ENCODE measurements at places on chromosomes 12 and 14. TPM values are rescaled to one million over a fixed set of nuclear protein-coding genes. Genes with fewer than 3 reads are reported as not detected.

The RNASE12 gene
- not detected for total RNA-seq

The SRRM4 gene
- not detected for total RNA-seq

GRCh38 chr12:129520739-129521138 lies 383.1 kb downstream of the TMEM132D start:
- no peak for DNase-seq

The C1S gene
- 68.3 TPM for total RNA-seq

The KRT79 gene
- total RNA-seq, result not detected

DNA sequence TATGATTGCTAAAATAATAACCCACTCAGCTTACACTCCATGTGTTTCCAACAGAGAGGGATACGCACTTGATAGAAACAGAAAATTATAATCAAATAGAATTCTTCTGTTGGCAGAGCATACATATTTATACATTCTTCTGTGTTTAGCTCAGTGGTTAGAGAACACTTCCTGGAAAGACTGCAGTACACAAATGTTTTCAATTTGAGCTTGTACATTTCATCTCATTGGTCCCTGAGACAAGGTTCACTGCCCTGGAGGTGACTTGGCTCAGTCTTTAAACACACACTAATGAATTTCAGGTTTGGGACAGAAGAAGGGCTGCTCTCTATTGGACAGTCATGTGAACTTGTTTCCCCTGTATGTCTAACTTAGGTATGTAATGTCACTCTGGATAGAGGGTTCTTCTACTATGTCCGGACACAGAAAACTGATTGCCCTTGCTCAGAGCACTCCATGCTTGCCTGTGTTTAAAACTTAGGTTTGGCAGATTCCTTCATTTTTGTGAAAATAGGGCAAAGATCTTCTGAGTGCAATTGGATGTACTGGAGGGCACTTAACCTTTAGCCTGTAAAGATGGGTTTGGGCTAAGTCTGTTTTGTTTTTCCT lies 22.9 kb downstream of the PROX2 start:
- DNase-seq, result peak; percentile 9

DNA sequence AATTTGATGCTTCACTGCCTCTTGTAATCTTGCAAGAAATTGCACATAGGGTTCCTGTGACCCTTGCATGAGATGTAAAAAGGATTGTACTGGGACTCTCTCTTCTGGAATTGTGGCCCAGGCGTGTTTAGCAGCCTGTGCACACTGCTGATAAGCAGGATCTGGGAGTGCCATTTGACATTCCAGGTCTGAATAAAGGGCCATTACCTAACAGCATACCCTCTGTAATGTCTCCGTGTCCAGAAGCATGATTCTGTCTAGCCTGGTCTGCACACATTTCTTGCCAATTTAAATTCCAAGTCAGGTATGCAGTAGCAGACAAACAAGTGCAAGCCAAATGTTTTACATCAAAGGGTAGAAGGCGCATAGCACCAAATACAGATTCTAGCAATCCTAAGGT lies 18.1 kb upstream of the MAPKAPK5 start:
- no peak for DNase-seq

- no peak for DNase-seq
These were observed 96.6 kb downstream of the APAF1 start for GRCh38 chr12:98741556-98742265.

GRCh38 chr12:93622485-93622884 lies 50.0 kb downstream of the SOCS2 start:
- peak; percentile 90 for DNase-seq

DNA sequence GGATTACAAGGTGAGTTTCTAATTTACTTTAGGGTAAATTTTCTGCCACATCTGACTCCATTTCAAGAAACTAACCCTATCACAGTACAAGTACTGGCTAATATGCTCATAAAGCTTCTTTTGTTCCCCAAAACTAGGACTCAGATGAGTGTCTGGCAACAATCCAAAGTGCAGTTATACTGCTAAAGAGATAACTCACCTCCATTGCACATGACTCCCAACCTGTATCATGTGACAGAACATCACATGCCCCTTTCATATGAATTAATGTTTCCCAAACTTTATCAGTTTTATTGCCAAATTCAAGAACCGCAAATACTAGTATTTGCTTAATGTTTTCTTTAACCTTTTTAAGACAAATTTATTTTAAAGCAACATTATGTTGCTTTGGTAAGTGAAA lies 3.9 kb upstream of the PPP1R12A start:
- no peak for DNase-seq

The KCNMB4 gene
- 3.0 TPM for total RNA-seq

- no peak for DNase-seq
These were observed 506.1 kb downstream of the NELL2 start for GRCh38 chr12:44369998-44370397.

DNA sequence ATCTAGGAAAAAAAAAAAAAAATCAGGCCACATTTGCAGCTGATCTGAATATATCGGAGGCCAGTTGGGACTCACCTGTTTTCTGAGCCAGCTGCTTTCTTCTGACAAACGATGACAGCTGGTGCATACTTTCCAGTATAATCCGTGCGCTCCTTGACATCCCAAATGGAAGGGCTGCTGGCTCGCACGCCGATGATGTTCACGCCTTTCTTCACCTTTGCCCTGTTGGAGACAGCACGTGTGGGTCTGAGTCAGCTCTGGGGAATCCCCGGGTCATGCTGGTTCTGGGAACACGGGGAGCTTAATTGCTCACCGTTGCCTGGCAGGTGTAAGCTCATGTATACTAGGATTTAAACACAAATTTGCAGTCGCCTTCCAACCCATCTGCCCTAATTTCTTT lies 372.8 kb downstream of the TMEM132D start:
- no peak for DNase-seq

- DNase-seq, result no peak
These were observed 354.4 kb upstream of the FLRT2 start for GRCh38 chr14:85175556-85175955.

- DNase-seq, result peak; percentile 88
These were observed 62.0 kb upstream of the SYT1 start for GRCh38 chr12:78802593-78802992.

The KRT71 gene
- total RNA-seq, result not detected

DNA sequence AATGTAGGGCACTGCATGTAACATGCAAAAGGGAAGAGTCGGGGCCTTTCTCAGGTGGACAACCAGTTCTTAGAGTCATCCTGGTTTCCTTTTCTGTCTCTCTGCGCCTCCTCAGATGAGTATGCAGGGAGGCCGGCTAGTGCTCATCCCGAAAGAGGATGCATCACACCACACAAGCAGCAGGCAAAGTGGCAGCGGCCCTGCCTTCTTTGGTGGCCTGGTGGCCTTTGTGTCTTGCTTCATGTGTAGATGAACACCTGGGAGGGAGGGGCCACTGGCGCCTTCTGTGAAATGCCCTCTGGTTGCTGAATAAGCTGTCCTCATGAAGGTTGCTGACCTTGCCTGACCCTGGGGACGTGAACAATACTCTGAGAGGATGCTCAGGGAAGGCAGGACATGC lies 18.0 kb downstream of the SLC24A4 start:
- DNase-seq, result no peak

DNA sequence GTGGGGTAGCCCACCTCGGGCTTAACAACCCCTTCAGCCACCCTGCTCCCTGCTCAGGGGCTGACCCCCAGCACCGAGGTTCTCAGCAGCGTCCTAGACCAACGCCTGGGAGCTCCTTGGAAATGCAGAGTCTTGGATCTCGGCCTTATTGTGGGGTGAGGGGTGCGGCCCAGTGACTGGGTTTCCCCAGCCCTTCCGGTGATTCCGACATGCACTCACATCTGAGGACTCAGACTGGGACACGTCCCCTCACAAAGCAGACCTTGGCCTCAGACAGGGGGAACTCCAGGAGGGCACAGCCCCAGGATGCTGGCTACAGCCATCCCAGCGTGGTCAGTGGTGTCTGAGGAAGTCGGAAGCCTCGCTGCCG lies 117.7 kb downstream of the RFLNA start:
- DNase-seq, result no peak

DNA sequence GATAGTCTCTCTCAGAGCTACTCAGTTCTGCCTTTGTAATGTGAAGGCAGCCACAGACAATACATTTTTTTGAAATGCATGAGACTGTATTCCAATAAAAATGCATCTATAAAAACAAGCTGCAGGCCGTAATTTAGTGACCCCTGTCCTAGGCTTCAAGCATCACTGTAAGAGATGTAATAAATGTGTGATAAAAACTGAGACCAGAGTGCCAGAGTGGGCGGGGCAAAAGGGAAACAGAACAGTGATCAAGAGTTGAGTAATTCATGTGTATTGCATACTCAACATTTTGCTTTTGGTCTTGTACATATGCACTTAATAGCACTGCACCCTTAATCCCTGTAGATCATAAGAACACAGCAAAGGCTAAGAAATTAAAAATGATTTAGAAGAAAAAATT lies 743.5 kb downstream of the DIO2 start:
- DNase-seq, result no peak

The ADGRD1 gene
- total RNA-seq, result not detected

The PUS1 gene
- 10.3 TPM for total RNA-seq

- DNase-seq, result peak; percentile 67
These were observed 5.9 kb upstream of the GDF11 start for GRCh38 chr12:55736780-55737580.

DNA sequence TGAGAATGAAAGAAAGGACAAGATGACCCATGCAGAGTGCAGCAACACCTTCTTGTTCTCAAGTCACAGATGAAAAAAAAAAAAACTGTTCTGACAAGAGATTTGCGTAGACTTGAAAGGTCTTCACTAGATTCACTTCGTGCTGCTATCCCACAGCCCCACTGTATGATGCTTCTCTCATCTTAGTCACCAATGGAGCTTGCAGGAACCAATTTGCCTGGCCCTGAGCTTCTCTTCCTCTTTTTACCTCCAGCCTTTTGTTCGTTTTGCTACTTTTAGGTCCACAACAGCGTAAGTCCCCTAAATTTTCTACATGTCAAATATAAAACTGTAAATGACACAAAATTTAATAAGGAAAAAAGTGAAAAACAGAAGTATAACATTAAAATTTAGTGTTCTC lies 107.9 kb upstream of the NAP1L1 start:
- no peak for DNase-seq

The KLRG1 gene
- not detected for total RNA-seq

DNA sequence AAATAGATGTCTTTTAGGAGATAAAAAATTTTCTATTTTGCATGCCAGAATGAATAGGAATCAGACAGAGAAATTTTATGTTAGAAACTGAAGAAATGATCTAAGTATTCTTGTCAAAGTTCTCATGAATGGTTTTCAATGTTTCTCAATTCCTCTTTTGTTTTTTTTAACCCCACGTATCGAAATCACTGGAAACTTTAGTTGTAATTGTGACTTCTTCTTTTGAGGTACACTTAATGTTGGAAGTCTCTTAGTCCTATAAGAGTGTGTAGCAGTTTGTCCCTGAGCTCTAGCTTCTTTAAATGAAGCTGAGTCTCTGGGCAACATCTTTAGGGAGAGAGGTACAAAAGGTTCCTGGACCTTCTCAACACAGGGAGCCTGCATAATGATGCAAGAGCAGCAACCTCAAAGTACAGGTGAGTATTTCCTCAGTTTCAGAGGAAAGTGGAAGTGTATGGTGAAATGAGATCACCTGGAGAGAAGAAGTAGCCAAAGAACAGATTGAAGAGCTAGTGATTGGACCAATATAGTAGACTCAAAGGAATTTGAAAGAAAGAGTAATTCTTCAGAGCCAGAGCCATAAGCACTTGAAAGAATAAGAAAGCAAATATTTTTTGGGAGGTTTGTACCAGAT lies at the start of gene CLEC6A:
CLEC6A (plus strand) TSS at position 236 of the 634 bp plus-strand sequence; CDS start at position 386, 150 bp downstream.
- no peak for DNase-seq

GRCh38 chr14:101561145-101561896 lies at the start of gene DIO3:
Gene DIO3 (plus strand): TSS chr14:101561495.
- DNase-seq, result no peak

- DNase-seq, result no peak
These were observed 111.3 kb upstream of the SLC16A7 start for GRCh38 chr12:59484575-59484974.

The RFX4 gene
- total RNA-seq, result not detected

DNA sequence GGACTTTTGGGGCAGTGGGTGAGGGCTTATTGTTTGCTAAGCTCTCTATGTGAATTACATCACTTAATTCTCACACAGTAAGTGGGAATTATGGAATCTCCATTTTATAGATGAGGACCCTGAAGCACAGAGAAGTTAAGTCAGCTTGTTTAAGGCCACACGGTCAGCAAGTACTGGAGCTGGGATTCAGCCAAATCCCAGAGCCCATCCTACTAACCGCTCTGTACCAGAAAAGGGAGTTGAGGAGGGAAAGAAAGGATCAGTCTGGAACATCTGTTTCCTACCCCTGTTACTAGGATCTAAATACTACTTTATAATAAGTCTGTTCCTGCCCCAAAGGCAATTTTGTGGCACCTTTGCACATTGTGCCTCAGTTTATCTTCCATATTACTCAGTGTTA lies 42.6 kb downstream of the PPFIBP1 start:
- no peak for DNase-seq

- DNase-seq, result peak; percentile 7
These were observed 23.1 kb upstream of the HELB start for GRCh38 chr12:66279123-66279712.

DNA sequence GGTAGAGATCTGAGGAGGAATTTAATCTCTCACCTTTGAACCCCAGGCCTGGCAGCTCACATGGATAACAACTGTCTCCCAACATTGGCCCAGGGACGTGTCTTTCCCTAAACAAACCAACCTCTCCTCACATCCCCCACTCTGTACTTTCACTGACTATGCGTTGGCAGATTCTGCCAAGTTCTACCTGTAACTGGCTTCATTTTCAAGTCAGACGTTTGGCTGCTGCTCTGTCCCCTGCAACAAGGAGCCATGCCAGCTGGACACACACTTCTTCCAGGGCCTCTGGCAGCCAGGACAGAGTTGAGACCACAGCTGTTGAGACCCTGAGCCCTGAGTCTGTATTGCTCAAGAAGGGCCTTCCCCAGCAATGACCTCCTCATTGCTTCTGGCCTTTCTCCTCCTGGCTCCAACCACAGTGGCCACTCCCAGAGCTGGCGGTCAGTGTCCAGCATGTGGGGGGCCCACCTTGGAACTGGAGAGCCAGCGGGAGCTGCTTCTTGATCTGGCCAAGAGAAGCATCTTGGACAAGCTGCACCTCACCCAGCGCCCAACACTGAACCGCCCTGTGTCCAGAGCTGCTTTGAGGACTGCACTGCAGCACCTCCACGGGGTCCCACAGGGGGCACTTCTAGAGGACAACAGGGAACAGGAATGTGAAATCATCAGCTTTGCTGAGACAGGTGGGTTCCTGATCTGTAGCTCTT lies at the start of gene INHBC:
INHBC (plus strand) TSS at position 268 of the 707 bp plus-strand sequence; CDS start at position 371, 103 bp downstream.
- DNase-seq, result no peak

Data from M059J (cell line).